Heart right ventricle (tissue), 16 donors: ENCODE measurements at places on chromosomes 3 and 15. TPM values are rescaled to one million over a fixed set of nuclear protein-coding genes. Genes with fewer than 3 reads are reported as not detected.

DNA sequence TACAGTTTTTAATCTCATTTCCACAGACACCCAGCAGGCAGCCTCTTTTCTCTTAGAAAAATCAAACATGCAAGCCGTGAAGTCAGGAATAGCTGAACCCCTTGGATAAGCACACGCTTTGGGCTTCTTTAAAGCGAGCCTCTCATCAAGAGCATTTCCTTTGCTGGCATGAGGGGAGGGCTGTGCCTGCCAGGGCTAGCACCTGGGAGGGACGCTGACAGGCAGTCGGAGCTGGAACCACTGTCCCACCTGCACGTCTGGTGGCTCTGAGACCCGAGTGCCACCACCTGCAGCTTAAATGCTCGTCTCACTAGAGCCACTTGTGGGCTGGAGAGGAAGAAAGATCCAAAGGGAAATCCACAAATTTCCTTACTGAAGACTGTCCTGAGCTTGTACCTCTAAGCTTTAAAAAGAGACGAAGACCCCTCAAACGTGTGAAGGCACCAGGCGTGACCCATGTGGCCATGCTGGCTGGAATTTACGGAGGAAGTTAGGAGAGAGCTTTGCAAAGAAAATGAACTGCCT is 9.4 kb downstream of the MAP6D1 start:
- no peak for DNase-seq

- no peak for DNase-seq
Measured at GRCh38 chr3:12423131-12423530, 61.1 kb upstream of the TSEN2 start.

CCDC54 gene
- not detected for total RNA-seq

KLHL6 gene
- total RNA-seq = 5.1 TPM

GNAT1 gene
- not detected for total RNA-seq
